ENCODE measurements at places on chromosomes 11 and 22.
A peak's percentile ranks its signal among the peaks of the same experiment; 100 is the strongest.

DNA sequence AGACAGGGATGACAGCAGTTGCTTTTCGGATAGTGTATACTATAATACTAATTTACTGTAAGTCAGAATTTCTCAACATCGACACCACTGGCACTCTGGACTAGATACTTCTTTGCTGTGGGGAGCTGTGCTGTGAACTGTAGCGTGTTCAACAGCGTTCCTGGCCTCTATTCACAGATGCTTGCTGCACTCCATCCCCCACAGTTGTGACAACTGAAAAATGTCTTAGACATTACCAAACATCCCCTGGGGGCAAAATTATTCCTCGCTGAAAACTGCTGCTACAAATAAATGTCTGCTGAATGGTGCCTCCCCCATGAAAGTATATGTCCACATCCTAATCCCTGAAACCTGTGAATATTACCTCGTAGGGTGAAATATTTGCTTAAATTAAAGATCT lies 7.5 kb upstream of the SLC15A3 start:
- peak; percentile 59 for DNase-seq

DNA sequence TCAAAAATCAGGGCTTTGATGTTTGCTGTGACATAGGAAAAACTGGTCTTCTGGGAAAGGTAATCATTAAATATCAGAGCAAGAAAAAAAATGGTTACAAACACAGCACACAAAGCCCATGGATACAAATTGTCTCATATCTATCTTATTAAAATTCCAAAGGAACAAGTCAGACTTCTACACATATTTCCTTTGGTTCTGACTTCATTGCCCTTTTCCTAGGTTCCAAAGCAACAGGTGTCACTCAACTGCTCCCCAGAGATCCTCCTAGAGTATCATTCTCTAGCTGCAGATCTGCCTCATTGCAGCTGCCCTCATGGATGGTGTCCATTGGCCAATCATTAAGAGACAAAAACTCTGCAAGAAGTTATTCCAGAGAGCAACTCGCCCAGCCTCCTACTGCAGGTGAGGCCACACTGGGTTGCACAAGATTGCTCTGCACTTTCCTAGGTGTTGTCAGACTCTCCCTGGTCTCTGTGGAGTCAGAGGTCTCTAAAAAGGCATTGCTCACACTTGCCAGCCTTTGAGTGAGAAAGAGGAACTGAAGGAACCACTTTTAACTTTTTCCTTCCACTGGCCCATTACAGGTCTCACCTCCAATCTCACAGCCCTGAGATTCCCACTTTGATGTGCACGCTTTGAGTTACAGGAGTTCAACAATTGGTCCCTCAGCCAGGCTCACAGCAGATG lies 5.7 kb downstream of the DRICH1 start:
- no peak for DNase-seq

- no peak for DNase-seq
These were observed 219.0 kb upstream of the NAV2 start for GRCh38 chr11:19493446-19494213.

GRCh38 chr22:28435140-28435768 lies 244.4 kb downstream of the TTC28 start:
- DNase-seq: no peak

GRCh38 chr22:37401401-37402183 lies 25.7 kb downstream of the ELFN2 start:
- DNase-seq: peak; percentile 28
